ENCODE measurements at places on chromosomes 2 and 18. TPM values are rescaled to one million over a fixed set of nuclear protein-coding genes. Genes with fewer than 3 reads are reported as not detected.

Gene KIF3C
- total RNA-seq, result 13.0 TPM

Gene RAB6D
- under 0.01 TPM for total RNA-seq

Gene NCKAP5
- 0.85 TPM for total RNA-seq

Gene GKN1
- not detected for total RNA-seq

Gene ZFP36L2
- 32.3 TPM for total RNA-seq

Gene TMEM247
- total RNA-seq, result not detected

Gene LDAH
- total RNA-seq, result 23.0 TPM

Gene GPAT2
- total RNA-seq, result 10.2 TPM

Gene MAP2
- 23.2 TPM for total RNA-seq

Gene GATA6
- total RNA-seq, result 0.12 TPM

Gene SKOR2
- total RNA-seq, result not detected

Gene TP53I3
- 47.4 TPM for total RNA-seq

Gene SGPP2
- 0.12 TPM for total RNA-seq

Gene ATP6V1C2
- not detected for total RNA-seq

Gene POLR1B
- total RNA-seq, result 19.6 TPM

Gene MZT2B
- total RNA-seq, result 94.6 TPM

Gene BUB1
- total RNA-seq, result 5.0 TPM

Gene STK39
- 19.5 TPM for total RNA-seq

Gene TEX261
- 44.8 TPM for total RNA-seq

Gene CHST9
- total RNA-seq, result not detected

Gene ERBB4
- total RNA-seq, result under 0.01 TPM

Gene MRO
- 0.73 TPM for total RNA-seq

Gene ANKRD29
- total RNA-seq, result 9.1 TPM

Gene REG3G
- total RNA-seq, result not detected

Gene IL1F10
- not detected for total RNA-seq

Gene TCF7L1
- 5.1 TPM for total RNA-seq

Gene AGXT
- not detected for total RNA-seq

Gene SPR
- 14.3 TPM for total RNA-seq

Gene CFAP65
- not detected for total RNA-seq

Gene PLEK
- not detected for total RNA-seq

Gene SLC66A2
- 48.4 TPM for total RNA-seq

Gene ZSWIM2
- total RNA-seq, result 0.81 TPM

Gene CBLN2
- not detected for total RNA-seq

Gene COLEC11
- total RNA-seq, result not detected

Gene CD207
- not detected for total RNA-seq

Gene BOLA3
- 13.0 TPM for total RNA-seq

Gene SPHKAP
- not detected for total RNA-seq

Gene CNRIP1
- 27.4 TPM for total RNA-seq

Gene TNS1
- total RNA-seq, result 96.4 TPM

Gene DSG4
- not detected for total RNA-seq

Gene CFC1
- not detected for total RNA-seq

Gene POMC
- not detected for total RNA-seq

Gene LRRC30
- total RNA-seq, result not detected

Gene GPR39
- 15.3 TPM for total RNA-seq

Gene NPPC
- not detected for total RNA-seq

Gene ALPI
- not detected for total RNA-seq
